ENCODE measurements at places on chromosomes 7 and 10. TPM values are rescaled to one million over a fixed set of nuclear protein-coding genes. Genes with fewer than 3 reads are reported as not detected.

- H3K27me3 ChIP-seq, result no peaks in the 10 kb centered on the region
- H3K4me3 ChIP-seq, result peak overlapping the region; percentile 26
- H3K4me1 ChIP-seq, result peaks cover 23% of the 10 kb centered on the region
- H3K27ac ChIP-seq, result no peak overlapping the region
- no peaks in the 10 kb centered on the region for H3K36me3 ChIP-seq
Measured at GRCh38 chr10:55628260-55628701, 732.8 kb downstream of the ZWINT start.

- H3K27me3 ChIP-seq, result no peaks in the 10 kb centered on the region
- peaks cover 13% of the 10 kb centered on the region for H3K4me1 ChIP-seq
- no peak overlapping the region for H3K4me3 ChIP-seq
- peaks cover 2% of the 10 kb centered on the region for H3K36me3 ChIP-seq
Measured at GRCh38 chr7:43642897-43643630, 60.2 kb downstream of the STK17A start.

The CDNF gene
- total RNA-seq, result 1.5 TPM

The VSTM4 gene
- 3.0 TPM for total RNA-seq

DNA sequence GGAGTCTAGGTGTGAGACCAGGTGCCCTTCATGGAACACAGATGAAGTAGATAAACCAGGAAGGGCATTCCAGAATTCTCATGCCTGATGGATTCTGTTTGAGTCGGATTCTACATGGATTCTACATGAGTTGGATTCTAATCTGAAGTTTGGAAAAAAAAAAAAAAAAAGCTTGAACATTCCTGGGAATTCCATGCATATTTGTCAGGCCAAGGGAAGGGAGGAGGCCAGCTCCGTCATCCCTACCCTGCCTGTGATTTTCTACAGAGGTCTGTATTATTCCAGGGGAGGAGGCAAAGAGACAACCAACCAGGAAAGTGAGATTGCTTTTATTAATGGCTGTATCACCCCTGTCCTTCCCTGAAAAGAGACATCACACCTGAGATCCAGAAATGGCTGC, 27.8 kb upstream of the EBLN1 start:
- no peaks in the 10 kb centered on the region for H3K4me1 ChIP-seq
- no peak overlapping the region for H3K4me3 ChIP-seq
- H3K36me3 ChIP-seq, result no peaks in the 10 kb centered on the region
- H3K27me3 ChIP-seq, result peaks cover 3% of the 10 kb centered on the region

The AUTS2 gene
- 4.9 TPM for total RNA-seq
